ENCODE measurements at places on chromosomes 2 and 18. TPM values are rescaled to one million over a fixed set of nuclear protein-coding genes. Genes with fewer than 3 reads are reported as not detected.
A peak's percentile ranks its signal among the peaks of the same experiment; 100 is the strongest.

GRCh38 chr18:44342162-44342561 lies 338.5 kb upstream of the SETBP1 start:
- DNase-seq, result no peak

GRCh38 chr2:126659562-126660467 lies 3.9 kb downstream of the GYPC start:
- DNase-seq, result no peak

- DNase-seq, result no peak
Observed at GRCh38 chr18:55875371-55875901, 287.4 kb upstream of the TCF4 start.

- DNase-seq, result peak; percentile 79
Observed at GRCh38 chr2:240569998-240570530, 1.8 kb downstream of the RNPEPL1 start.

Gene HSBP1L1
- 32.1 TPM for total RNA-seq

DNA sequence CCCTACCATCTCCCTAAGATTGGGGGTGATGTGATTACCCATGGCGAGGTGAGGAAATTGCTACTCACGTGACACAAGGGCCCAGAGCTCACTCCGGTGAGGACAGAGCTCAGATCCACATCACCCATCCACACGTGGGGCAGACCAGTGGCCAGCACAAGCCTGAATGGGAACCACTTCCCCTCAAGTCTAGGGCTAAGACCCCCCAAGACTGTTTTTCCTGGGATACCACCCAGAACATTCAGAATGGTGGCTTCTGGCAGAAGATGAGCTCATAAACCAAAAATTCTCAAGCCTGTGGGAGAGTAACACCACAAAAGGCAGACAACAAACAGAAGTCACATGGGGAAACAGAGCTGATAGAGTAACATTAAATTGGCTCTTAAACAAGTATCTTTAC lies 321.4 kb downstream of the ALK start:
- no peak for DNase-seq

GRCh38 chr2:238160206-238161129 lies 1.7 kb downstream of the ERFE start:
- peak; percentile 63 for DNase-seq

GRCh38 chr18:5238371-5238976 lies 41.4 kb upstream of the AKAIN1 start:
- DNase-seq, result peak; percentile 40

GRCh38 chr2:58620896-58621295 lies 379.8 kb upstream of the FANCL start:
- DNase-seq, result no peak

GRCh38 chr2:160279813-160280465 lies 79.9 kb upstream of the ITGB6 start:
- no peak for DNase-seq

GRCh38 chr2:95296011-95296410 lies 1.1 kb upstream of the KCNIP3 start:
- DNase-seq, result no peak

DNA sequence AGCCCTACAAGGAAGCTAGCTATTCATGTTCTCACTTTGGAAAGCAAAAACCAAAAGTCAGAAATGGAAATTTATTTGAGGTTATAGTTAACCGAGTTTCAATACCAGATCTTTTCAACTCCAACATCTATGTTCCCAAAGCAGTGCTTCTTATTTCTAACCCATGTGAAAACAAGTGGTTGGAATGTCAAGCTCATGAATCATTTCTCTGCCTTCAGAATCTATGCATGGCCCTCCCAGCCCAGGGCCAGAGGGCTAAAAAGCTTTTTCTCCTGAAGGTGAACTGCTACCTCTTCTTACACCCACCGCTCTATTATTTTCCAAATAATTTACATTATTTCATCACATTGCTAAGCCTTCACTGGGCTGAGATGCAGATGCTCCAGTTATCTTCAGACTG lies 158.4 kb downstream of the SP3 start:
- DNase-seq, result no peak

Gene EML6
- total RNA-seq, result 5.3 TPM

DNA sequence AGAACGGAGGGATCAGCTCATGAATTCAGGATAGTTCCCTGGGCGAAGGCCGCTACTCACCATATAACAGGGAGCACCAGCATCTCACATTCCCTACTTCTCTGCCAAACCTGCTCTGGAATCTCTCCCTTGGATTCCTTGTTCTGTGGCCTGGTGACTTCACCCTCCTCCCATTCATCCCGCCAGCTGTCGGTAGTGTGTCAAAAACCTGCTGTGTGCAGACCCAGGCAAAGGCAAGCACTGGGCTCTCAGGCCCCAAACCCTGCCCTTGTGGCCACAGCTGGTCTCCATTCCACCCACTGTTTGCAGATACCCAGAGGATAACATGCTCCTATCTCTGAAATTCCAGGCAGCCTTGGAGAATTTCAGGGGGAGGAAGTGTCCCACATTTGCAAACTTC lies 151.6 kb downstream of the CAPN13 start:
- no peak for DNase-seq

DNA sequence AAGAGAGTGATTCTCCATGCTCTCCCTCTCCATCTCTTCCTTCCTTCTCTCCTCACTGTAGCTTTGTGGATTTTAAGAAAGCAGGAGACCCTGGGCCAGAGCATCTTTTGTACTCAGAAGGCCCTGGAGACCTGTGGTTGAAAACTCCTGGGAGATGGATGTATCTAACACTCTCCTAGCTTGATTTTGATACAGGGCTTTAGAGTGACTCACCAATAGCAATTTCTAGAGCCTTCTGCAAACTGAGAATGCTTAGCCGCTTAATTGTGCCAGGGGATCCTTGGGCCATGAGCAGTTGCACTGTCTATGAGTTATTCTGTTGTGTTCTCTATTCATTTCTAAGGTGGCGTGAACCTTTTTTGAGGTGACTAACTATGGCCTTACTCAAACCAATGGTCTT lies 17.7 kb downstream of the HOXD1 start:
- no peak for DNase-seq

Gene PCBP1
- 190 TPM for total RNA-seq

GRCh38 chr2:241031436-241032165 lies 33.2 kb downstream of the SNED1 start:
- DNase-seq, result no peak

DNA sequence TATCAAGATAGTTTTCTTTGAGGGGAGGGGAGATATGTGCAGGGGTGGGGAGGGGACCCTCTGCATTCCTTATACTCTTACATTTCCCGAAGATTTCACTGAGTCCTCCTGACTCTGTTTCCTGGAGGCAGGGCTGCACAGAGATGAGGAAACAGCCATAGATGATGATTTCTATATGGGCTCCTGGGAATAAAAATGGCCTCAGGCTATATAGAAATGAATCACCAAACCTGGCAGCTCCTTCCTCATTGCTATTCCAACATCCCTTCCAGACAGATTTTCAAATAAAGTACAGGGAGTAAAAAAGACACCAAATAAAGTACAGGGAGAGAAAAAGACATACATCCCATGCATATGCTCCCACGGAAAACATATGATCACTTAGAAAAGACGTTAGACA lies 474.8 kb upstream of the RAB6C start:
- DNase-seq, result no peak

Gene CASP8
- total RNA-seq, result 23.7 TPM

- no peak for DNase-seq
Observed at GRCh38 chr18:58417752-58418151, 211.1 kb downstream of the ALPK2 start.

DNA sequence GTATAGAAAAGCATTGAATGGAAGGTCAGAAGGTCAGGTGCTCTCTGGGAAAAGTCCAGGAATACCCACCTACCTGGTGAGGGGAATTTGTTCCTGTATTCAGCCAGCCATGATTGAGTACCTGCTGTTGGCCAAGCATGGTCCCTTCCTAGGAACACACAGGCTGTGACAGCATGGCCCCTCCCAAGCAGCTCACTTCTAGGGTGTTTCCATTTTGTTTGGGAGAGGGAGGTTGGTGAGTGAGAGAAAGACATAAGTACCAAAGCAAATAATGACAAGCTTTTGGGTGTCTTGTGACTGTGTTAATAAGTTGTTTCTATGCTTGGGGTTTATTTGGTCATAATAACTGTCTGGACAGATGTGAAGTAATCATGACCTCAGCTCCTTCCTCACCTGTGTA lies 46.3 kb downstream of the CABLES1 start:
- DNase-seq, result no peak

DNA sequence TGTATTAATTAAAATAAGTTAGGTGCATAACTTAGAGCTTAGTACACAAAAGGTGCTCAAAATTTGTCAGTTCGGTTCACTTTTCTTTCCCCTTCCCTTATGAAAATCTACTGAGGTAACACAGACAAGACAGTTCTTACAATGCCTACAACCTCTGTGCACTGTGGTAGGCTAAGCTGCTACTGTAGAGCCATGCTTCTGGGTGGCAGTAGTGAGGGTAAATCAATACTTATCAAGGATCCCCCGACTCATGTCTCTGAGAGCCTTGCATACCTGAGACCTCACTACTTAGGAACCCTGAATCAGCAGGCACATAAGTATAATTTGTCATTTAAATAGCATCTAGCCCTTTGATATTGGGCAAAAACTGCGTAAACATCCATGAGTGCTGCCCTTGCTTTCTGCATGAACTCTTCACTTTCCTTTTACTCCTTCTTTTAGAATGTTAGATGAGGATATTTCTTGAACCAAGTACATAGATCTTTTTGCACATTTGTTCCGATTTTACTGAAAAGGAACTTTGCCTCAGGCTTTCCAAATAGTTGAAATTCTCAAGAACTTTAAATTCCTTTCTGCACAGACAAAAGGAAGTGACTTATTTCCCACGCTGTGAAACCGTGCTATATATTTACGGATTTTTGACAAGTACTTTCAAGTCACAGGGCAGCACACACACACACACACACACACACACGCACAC lies 234.4 kb downstream of the TRIB2 start:
- no peak for DNase-seq

Gene TNS1
- 456 TPM for total RNA-seq

DNA sequence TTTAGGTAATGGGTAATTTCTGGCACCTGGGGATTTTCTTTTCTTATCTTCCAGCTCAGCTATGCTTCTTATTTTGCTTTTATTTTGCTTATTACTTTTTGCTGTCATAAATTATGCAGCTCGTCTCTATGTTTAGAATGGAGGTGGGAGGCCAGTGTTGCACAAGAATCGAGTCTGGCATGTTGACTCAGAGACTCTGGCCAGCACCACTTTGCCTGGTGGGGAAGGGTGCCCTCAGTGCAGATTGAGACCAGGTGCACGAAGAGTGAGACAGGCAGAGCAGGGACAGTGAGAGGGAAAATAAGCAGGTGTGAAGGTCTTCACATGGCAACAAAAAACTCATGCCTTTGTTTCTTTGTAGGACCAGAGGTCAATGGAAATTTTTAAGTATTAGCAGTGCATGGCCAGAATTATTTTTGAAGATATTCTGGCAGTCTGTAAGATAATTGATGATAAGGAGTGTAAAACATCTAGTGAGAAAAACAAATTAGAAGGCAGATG lies 59.2 kb upstream of the SLC5A7 start:
- DNase-seq, result no peak

GRCh38 chr2:55047677-55048299 lies 2.5 kb downstream of the RTN4 start:
- peak; percentile 57 for DNase-seq

Gene RGPD3
- 2.1 TPM for total RNA-seq

Gene LNPK
- total RNA-seq, result 12.8 TPM

- DNase-seq, result no peak
Observed at GRCh38 chr18:59923539-59924196, 23.9 kb downstream of the PMAIP1 start.

DNA sequence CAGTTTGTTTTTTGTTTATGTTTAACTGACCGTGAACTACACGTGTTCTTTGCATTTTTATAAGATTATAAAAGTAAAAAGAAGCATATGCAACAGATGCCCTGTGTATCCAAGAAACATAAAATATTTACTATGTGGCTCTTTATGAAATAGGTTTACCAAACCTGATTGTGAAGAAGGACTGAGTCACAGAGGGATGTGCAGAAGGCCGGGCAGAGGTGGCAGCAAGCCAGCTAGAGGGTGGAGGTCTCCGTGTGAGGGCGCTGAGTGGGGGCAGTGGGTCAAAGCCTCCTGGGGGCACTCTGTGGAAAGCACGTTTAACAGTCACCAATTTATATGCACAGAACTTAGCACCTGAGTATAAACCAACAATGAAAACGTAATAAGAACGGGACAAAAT lies 97.2 kb downstream of the TMEM18 start:
- no peak for DNase-seq

GRCh38 chr2:70201225-70201768 lies 10.5 kb upstream of the C2orf42 start:
- no peak for DNase-seq

GRCh38 chr2:218318241-218318640 lies 25.9 kb upstream of the TMBIM1 start:
- no peak for DNase-seq

Gene CD226
- 3.3 TPM for total RNA-seq

DNA sequence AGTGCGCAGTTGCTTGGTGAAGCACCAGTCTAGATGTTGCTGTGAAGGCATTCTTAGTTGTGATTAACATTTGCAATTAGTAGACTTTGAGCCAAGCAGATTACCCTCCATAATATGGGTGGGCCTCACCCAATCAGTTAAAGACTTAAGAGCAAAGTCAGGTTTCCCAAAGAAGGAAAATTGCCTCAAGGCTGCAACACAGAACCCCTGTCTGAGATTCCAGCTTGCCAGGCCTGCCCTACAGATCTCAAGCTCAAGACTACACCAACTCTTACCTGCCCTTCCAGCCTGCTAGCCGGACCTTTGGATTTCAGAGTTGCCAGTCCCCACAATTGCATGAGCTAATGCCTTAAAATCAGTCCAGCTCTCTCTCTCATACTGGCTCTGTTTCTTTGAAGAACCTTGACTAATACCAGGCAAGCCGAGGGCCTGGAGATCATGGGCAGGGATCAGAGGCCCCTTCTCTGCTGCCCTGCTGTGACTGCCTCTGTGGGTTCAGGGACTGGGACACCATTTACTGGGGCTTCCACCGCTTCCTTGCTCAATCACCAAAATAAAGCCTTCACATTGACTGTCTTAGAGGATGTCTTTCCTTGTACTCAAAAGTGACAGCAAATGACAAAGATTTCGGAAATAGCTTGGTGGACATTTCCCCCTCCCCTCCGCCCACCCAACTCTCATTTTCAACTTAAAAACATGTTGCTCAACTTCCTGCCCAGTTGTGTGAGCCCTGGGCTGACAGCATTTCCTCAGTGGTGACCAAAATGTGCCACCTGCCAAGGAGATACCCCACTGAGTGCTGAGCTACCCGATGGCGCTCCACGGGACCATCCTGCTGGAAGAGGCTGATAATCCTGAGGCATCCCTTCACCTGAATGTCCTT lies 86.7 kb downstream of the GALNT14 start:
- DNase-seq, result no peak

DNA sequence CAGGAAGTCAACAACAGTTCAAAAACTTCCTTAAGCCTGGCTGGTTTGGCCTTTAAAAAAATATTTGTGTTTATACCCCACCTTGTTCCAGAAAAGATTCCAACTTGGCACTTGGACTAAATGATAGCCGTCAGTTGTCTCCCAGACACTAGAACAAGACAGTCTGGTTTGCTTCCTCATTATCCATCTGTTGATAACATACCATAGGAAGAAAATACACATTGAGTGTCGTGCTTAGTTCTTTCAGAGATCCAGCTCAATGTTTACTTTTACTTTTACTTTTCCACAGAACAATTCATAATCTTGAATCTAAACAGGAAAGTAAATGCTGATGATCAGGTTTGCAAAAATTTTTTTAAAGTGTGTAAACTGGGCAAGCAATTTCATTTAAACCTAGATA lies 2.4 kb upstream of the VPS54 start:
- no peak for DNase-seq
